Caco-2 (cell line): ENCODE measurements at places on chromosomes 6 and 20. TPM values are rescaled to one million over a fixed set of nuclear protein-coding genes. Genes with fewer than 3 reads are reported as not detected.
A peak's percentile ranks its signal among the peaks of the same experiment; 100 is the strongest.

The IL20RA gene
- total RNA-seq = 0.65 and 1.6 TPM in 2 replicates

The TMEM30A gene
- total RNA-seq = 55.8 and 58.9 TPM in 2 replicates

The BIRC7 gene
- total RNA-seq = 0.42 and 0.54 TPM in 2 replicates

The ACAT2 gene
- total RNA-seq = 122 and 131 TPM in 2 replicates

The CST4 gene
- 2.7 and 4.2 TPM in 2 replicates for total RNA-seq

The TRIM31 gene
- total RNA-seq = 0.70 and 0.74 TPM in 2 replicates

The SPATS1 gene
- not detected in 2 replicates for total RNA-seq

The WASF1 gene
- 7.3 and 7.4 TPM in 2 replicates for total RNA-seq

The POU3F2 gene
- total RNA-seq = not detected in 2 replicates

The GSTA2 gene
- total RNA-seq = 51.6 and 65.4 TPM in 2 replicates

The GPX5 gene
- not detected in 2 replicates for total RNA-seq

The BPIFB4 gene
- not detected in 2 replicates for total RNA-seq

The RAB5IF gene
- 279 and 282 TPM in 2 replicates for total RNA-seq

The C2 gene
- 4.8 and 4.9 TPM in 2 replicates for total RNA-seq

The UFL1 gene
- total RNA-seq = 19.4 and 21.9 TPM in 2 replicates

GRCh38 chr20:22492497-22492896, 91.9 kb downstream of the FOXA2 start:
- H3K36me3 ChIP-seq = no peaks in the 10 kb centered on the region
- no peak for DNase-seq
- peak overlapping the region; percentile 98 for H3K27ac ChIP-seq
- H3K4me3 ChIP-seq = no peak overlapping the region

DNA sequence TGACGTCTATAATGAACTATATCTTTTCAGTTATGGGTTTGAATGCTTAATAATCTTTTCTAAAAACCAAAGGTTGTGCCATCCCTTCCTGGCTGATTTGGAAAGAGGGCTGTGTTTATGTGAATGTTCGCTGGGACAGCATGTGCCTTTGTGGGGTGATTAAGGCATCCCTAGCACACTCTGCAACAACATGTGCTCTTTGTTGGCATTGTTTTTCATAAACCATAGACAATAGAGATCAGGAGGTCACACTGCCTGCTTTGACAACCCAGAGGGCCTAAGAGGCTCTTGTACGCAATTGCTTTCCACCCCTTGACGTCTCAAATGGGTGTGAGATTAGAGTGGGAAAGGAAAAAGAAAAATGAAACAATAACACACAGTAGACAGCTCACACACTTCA, 116.0 kb downstream of the LRRC1 start:
- peaks cover 8% of the 10 kb centered on the region; the same call in 1 of the 2 replicates for H3K4me1 ChIP-seq
- no peak for DNase-seq
- H3K27me3 ChIP-seq = no peaks in the 10 kb centered on the region

DNA sequence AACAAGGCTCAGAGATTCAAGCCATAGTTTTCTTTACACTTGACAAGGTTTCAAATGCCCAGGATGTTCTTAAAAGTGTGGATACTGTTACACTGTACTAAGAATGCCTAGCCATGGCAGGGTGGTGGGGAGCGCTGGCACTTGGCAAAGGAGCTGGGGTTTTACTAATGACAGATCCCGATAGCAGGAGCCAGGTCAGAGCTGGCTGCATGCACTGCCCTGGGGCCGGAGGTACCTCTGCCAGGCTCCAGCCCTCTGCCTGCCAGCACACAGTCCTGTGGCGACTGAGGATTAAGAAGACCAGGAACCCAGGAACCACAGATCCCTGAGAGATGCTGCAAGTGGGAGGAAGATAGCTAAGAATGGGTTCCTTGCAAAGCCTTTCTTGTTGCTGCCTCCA, 260.3 kb downstream of the ALDH8A1 start:
- H3K36me3 ChIP-seq = no peaks in the 10 kb centered on the region
- no peaks in the 10 kb centered on the region for H3K4me1 ChIP-seq
- H3K4me3 ChIP-seq = no peak overlapping the region
- no peaks in the 10 kb centered on the region for H3K27me3 ChIP-seq

- no peaks in the 10 kb centered on the region for H3K27me3 ChIP-seq
- H3K36me3 ChIP-seq = no peaks in the 10 kb centered on the region
- peak; percentile 33 for DNase-seq
- H3K4me1 ChIP-seq = no peaks in the 10 kb centered on the region
- H3K27ac ChIP-seq = no peak overlapping the region
Measured at GRCh38 chr6:31246051-31246521, 25.8 kb downstream of the HLA-C start.

DNA sequence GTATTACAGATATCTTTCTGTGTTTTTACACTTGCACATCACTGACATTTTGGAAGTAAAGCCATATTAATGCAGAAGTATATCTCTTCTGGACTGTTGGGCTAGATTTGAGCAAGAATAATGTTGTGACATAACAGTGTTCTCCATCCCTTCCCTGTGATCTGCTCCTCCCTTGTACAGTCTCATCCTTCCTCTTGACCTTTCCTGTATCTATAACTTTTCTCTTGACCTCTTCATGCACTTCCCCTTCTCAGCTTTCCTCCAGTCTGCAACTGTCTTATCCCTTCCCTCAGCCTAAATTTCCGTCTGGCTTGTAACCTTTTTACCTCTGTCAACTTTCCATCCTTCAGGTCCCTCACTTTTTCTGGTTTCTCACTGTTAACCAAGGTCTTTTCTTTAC, 29.8 kb downstream of the NCOA3 start:
- H3K4me1 ChIP-seq = no peaks in the 10 kb centered on the region
- no peaks in the 10 kb centered on the region for H3K27me3 ChIP-seq
- H3K36me3 ChIP-seq = peaks cover 4% of the 10 kb centered on the region
- no peak overlapping the region for H3K4me3 ChIP-seq
- no peak for DNase-seq

GRCh38 chr20:54047048-54047447, 23.3 kb downstream of the BCAS1 start:
- H3K27me3 ChIP-seq = no peaks in the 10 kb centered on the region
- H3K4me1 ChIP-seq = no peaks in the 10 kb centered on the region
- H3K36me3 ChIP-seq = no peaks in the 10 kb centered on the region
- H3K27ac ChIP-seq = no peak overlapping the region
- H3K4me3 ChIP-seq = no peak overlapping the region

- H3K36me3 ChIP-seq = no peaks in the 10 kb centered on the region
- DNase-seq = peak; percentile 63
- H3K27me3 ChIP-seq = no peaks in the 10 kb centered on the region
- H3K27ac ChIP-seq = peak overlapping the region; percentile 77
- H3K4me1 ChIP-seq = peaks cover 53% of the 10 kb centered on the region
- H3K4me3 ChIP-seq = no peak overlapping the region
Measured at GRCh38 chr20:47466704-47467459, 34.8 kb upstream of the NCOA3 start.

GRCh38 chr6:98842342-98843180, 8.2 kb downstream of the POU3F2 start:
- no peak overlapping the region for H3K4me3 ChIP-seq
- no peak overlapping the region for H3K27ac ChIP-seq
- 0 out of 2 replicates have a peak, but pooled peaks cover 4% of the 10 kb centered on the region for H3K4me1 ChIP-seq
- no peak for DNase-seq
- no peaks in the 10 kb centered on the region; the same call in 1 of the 2 replicates for H3K27me3 ChIP-seq

DNA sequence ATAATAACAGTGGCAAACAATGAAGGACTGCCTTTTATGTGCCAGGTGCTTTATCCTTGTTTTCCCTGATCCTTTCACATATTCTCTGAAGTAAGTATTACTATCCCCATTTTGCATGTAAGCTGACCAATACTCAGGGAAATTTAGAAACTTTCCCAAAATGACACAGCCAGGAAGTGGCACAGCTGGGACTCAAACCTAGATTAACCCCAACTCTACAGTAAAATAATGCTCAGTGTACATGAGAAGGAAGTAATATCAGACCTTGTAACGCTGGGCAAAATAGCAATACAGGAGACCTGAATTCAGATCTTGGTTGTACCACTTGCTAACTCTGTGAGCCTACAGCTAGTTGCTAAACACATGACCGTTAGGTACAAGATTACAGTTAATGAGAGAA, 26.8 kb upstream of the NRSN1 start:
- H3K4me1 ChIP-seq = no peaks in the 10 kb centered on the region
- H3K27ac ChIP-seq = no peak overlapping the region
- DNase-seq = no peak
- H3K27me3 ChIP-seq = no peaks in the 10 kb centered on the region
- H3K4me3 ChIP-seq = no peak overlapping the region

DNA sequence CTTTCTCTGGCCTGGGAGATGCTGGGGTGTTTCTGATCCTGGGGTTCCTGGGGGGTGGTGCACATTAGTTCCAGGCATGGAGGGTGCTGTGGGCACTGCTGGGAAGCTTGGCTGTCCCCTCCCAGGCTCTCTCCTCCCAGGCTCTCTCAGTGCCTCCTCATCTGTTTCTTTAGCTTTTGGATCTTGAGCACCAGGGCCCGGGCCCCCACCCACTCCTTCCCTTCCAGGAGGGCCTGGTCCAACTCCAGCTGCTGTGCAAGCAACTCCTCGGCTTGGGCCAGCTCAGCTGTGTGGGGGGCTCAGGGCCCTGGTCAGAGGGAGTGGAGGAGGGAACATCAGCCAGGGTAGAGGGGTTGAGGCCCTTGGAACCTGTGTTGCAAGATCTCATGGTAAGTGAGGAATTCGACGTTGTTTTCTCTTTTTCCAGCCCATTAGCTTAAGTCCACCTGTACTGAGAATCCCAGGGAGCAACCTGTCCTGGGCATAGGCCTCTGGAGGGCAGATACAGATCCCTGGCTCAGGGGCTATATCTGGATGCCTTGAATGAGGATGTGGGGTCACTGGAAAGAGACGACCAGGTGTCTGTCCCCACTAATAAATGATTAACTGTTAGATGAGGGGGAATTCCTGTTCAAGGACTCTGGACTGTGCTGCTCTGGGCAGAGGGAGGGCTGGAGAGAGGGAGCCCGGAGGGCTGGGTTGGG, 34.5 kb upstream of the HLA-A start:
- H3K4me3 ChIP-seq = no peak overlapping the region
- H3K36me3 ChIP-seq = no peaks in the 10 kb centered on the region; the same call in 1 of the 2 replicates
- DNase-seq = peak; percentile 38
- H3K4me1 ChIP-seq = peaks cover 26% of the 10 kb centered on the region
- H3K27ac ChIP-seq = peak overlapping the region; percentile 51
- no peaks in the 10 kb centered on the region for H3K27me3 ChIP-seq

DNA sequence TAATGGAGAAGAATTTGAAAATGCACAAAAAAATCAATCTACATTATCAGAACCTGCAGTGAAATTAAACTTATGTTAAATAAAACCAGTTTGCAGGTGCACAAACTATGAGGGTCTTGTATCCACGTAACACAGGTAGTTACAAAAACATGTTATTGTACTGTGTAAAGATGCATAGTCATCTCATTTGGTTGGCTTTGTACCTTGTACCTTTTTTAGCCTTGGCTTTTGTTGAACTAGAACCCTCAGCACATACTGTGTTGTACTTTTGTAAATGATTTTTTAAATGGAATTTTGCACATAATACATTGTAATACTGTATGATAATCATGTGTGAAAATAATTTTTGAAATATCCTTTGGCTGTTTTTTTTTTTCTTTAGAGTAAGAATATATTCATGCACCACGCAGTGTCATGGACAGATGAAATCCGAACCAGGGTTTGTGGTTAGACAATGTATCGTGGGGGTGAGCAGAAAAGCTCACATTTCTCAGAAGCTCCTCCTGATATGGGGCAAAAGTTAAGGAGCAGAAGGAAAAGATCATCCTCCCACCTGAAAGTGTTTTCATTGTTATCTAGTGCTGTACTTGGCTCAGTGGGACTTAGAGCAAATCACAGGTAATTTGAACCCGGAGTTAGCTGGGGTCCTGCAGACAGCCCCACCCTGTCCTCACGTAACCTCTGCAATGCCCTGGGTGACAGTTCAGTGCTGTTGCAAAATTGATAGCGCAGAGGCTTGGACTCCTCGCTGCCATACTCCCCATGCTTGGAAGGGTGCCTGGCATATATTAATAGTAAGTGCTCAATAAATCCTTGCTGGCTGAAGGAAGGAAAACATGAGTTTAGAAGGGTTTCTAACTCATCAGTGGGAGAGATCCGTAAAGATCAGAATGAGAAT, 14.8 kb upstream of the NAA20 start:
- H3K27me3 ChIP-seq = no peaks in the 10 kb centered on the region
- no peak for DNase-seq
- H3K27ac ChIP-seq = no peak overlapping the region
- peaks cover 4% of the 10 kb centered on the region; the same call in 1 of the 2 replicates for H3K36me3 ChIP-seq
- no peaks in the 10 kb centered on the region for H3K4me1 ChIP-seq
- H3K4me3 ChIP-seq = no peak overlapping the region

DNA sequence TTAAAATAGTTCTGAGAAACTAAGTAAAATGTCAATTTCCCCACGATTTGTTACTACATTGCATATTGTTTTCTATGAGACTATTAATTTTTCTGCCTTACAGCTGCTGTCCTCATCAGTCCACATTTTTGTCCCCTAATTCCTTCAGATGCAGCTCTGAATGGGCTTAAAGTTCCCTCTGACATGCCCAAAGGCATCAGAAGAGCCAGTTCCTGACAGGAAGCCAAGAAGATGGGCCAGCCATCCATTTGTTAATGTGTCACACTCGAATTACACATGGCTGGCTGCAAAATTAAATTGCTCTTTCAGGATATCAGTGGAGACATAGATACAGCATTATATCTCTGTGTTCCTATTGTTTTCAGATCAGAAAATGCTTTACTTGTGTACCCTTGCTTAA, 1223.0 kb downstream of the EPHA7 start:
- no peaks in the 10 kb centered on the region for H3K27me3 ChIP-seq
- H3K27ac ChIP-seq = no peak overlapping the region
- no peaks in the 10 kb centered on the region for H3K4me1 ChIP-seq
- no peaks in the 10 kb centered on the region for H3K36me3 ChIP-seq
- no peak overlapping the region for H3K4me3 ChIP-seq
- DNase-seq = no peak

GRCh38 chr6:41503827-41504465, 42.2 kb upstream of the FOXP4 start:
- peaks cover 36% of the 10 kb centered on the region for H3K4me1 ChIP-seq
- peak overlapping the region; percentile 88 for H3K27ac ChIP-seq
- no peaks in the 10 kb centered on the region for H3K27me3 ChIP-seq
- peak; percentile 86 for DNase-seq
- H3K36me3 ChIP-seq = no peaks in the 10 kb centered on the region

DNA sequence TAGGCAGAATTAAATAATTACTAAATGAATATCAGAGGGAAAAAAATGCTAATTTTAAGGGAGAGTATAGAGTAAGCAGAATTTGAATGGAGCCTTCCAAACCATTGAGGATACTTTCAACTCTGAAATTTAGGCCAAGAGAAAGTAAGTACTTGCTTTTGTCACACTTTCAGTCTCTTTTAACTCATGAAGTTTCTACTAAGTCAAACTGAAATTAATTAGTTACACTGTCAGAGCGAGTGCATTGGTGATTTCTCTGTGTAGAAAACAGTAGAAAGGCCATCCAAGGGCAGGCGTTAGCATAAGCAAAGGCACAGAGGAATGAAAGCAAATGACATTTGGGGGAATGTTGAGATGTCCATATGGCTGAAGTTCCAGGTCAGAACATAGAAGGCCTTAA, 92.9 kb downstream of the PLEKHG1 start:
- H3K27me3 ChIP-seq = no peaks in the 10 kb centered on the region
- H3K27ac ChIP-seq = no peak overlapping the region
- peaks cover 62% of the 10 kb centered on the region for H3K4me1 ChIP-seq
- H3K36me3 ChIP-seq = no peaks in the 10 kb centered on the region
- no peak for DNase-seq
